ENCODE measurements at places on chromosomes 7 and 10. TPM values are rescaled to one million over a fixed set of nuclear protein-coding genes. Genes with fewer than 3 reads are reported as not detected.

Gene DGKI
- total RNA-seq: 15.8 TPM

Gene FAM25A
- total RNA-seq: not detected

Gene NHLRC2
- 15.3 TPM for total RNA-seq

Gene BLVRA
- total RNA-seq: 32.3 TPM

Gene C1QL3
- not detected for total RNA-seq

Gene GDF10
- total RNA-seq: not detected
